ENCODE measurements at places on chromosomes 4 and X.

- no peak for DNase-seq
These were observed 81.1 kb downstream of the CLCN5 start for GRCh38 chrX:50003467-50003866.

DNA sequence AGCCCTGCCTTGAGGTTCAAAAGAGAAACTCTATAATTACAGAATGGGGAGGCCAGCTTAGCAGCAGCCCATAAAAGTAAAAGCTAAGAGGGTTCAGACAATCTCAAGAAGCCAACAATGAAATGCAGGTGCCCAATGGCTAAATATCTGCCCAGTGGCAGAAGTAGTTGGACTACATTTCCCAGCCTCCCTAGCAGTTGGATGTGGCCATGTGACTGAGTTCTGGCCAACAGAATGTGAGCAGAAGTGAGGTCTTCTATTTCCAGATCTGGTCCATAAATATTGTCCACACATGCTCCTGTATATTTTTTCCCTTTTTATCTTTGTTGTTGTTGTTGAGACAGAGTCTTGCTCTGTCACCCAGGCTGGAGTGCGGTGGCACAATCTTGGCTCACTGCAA, 127.9 kb upstream of the NHS start:
- DNase-seq, result no peak

DNA sequence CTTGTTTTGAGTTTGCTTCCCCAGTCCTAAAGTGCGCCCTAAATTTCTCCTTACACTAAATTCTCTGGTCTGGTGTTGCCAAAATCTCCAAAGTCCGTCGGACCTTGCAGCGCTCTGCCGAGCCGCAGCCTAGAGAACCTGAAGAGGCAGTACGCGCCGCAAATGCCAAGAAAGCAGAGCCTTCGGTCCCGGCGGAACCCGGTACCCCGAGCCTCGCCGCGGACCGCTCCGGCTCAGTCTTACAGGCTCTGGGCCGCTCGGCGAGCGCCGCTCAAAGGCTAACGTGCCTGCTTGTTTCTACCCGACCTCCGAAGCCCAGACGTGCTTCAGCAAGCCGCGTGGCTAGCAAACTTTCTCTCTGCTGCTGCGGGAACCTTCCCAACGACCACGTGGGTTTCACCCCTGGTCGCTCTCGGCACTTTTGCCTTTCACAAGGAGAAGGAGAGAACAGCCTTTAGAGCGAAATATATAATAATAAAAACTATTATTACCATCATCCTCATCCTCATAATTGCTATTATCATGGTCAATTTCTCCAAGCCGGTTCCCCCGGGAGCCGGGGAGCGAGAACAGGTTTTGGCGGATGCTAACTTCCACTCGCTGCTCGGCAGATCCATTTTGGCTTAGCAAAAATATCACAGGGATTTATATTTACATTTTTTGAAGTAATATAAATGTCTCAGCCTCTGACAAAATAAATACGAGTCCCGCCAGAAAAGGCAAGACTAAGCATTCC, 2.2 kb upstream of the HTR2C start:
- DNase-seq, result no peak

- DNase-seq, result no peak
These were observed 43.1 kb downstream of the RAPGEF2 start for GRCh38 chr4:159145992-159146330.

GRCh38 chr4:182343453-182343852, 100.3 kb downstream of the TENM3 start:
- no peak for DNase-seq

- no peak for DNase-seq
These were observed 28.2 kb upstream of the MID1 start for GRCh38 chrX:10648614-10649013.

GRCh38 chrX:57607295-57608187, 15.7 kb downstream of the ZXDB start:
- DNase-seq, result no peak

DNA sequence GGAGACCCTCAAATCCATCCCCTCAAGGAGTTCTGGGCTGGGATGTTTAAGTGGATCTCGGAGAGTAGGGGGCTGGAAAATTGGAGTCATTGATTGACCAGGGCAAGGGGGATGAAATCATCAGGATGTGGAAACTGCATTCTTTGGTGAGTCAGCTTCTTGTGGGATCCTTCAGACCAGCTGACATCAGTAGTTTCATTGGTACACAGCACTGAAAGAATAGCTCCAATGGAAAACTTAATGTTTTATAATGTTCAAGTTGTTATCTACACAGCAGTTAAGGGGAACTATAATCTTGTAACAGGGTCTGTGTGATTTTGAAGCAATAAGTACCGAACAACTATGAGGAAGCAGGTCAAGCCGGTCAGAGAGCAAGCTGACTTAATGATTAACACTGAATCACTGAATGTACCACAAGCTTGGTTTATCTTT, 506.1 kb downstream of the RPA4 start:
- peak; percentile 28 for DNase-seq

- DNase-seq, result no peak
These were observed 26.4 kb downstream of the CYTL1 start for GRCh38 chr4:4992833-4993232.

DNA sequence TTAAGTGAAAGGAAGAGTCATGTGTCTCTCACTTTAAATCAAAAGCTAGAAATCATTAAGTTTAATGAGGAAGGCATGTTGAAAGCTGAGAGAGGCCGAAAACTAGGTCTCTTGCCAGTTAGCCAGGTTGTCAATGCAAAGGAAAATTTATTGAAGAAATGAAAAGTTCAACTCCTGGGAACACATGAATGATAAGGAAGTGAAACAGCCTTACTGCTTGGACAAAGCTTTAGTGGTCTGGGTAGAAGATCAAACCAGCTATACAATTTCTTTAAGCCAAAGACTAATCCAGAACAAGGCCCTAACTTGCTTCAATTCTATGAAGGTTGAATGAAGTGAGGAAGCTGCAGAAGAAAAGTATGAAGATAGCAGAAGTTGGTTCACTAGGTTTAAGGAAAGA, 24.9 kb downstream of the RHOH start:
- DNase-seq, result no peak

GRCh38 chr4:39524161-39524957, 2.9 kb downstream of the UGDH start:
- DNase-seq, result no peak

- no peak for DNase-seq
These were observed 107.0 kb downstream of the PCDH18 start for GRCh38 chr4:137425281-137425680.

GRCh38 chr4:124065936-124066335, 646.6 kb downstream of the ANKRD50 start:
- DNase-seq, result no peak

- no peak for DNase-seq
These were observed 102.0 kb downstream of the SORBS2 start for GRCh38 chr4:185709802-185710486.

DNA sequence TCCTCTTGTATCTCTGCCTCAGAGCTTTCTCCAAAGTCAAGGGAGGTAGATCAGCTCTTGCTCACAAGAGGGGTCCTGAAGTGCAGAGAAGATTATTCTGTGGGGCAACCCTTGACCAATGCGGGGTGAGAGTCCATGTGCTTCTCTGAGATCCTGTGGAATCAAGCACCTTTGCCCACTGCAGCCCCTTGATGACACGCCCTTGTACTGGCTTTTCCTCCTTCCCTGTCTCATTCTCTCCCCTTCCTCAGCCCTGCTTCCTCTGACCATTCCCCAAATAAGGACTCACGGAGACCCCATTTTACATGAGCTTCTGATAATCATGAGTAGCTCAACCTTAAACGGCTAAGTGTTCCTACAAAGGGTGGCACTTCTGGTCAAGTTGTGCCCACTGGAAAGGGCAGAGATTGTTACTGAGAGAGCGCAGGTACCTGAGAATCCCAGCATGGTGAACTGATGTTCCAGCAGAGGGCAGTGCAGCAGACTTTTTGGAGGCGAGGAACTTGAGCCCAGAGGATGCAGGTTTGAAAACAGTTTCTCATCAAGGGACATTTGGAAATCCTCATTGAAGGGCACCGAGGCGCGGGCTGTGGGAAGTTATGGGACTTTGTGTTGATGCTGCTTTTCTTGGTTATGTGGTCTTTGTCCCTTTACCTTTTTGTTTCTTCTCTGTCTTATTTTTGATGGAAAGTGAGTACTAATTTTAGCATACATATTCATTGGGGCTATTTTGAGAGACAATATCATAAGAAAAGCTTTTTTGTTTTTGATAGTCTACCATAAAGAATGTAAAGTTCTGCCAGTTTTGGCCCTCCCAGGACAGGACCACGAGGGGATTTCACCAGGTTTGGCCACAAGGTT, 201.3 kb downstream of the RBM46 start:
- DNase-seq, result peak; percentile 28

- DNase-seq, result no peak
These were observed 218.4 kb downstream of the STIM2 start for GRCh38 chr4:27078934-27079455.

DNA sequence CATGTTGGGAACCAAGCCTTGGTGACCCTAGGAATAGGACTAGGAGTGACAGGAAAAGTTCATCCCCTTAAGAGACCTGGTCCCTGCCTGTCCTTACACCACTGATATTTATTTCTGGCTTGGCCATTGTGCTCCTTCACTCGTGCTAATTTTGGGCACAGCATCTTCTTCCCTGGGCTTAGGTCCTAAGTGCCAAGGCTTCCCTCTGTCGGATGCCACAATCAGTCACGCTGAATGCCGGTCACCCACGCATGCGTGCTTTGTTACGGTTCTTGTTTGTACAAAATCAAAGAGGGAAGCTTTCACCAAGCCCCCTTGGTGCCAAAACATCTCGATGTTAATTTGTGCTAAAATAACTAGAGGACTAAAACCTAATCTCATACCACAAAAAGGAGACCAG, 17.4 kb upstream of the MAP3K15 start:
- DNase-seq, result no peak

DNA sequence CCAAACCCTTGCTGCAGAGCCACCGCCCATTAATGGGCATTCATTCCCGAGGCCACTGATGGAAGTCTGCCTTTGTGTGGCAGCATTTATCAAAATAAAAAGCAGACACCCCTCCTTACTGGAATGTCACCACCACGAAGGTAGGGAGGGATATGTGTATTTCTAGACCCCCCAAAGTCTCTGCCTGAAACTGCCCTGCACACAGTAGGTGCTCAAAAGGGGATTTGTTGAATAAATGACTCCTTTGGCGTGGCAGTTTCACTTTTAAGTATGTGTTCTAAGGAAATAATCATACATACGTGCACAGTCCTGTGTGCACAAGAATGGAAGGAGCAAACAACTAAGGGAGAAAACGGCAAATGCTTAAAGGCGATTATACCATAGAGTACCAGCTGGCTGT, 23.6 kb upstream of the GLOD5 start:
- no peak for DNase-seq

- DNase-seq, result no peak
These were observed 329 bp downstream of the TBC1D14 start for GRCh38 chr4:6909970-6910339.

- no peak for DNase-seq
These were observed 370.6 kb downstream of the MAGEB5 start for GRCh38 chrX:26586570-26586969.

- DNase-seq, result no peak
These were observed 74.7 kb upstream of the STS start for GRCh38 chrX:7072856-7073255.

DNA sequence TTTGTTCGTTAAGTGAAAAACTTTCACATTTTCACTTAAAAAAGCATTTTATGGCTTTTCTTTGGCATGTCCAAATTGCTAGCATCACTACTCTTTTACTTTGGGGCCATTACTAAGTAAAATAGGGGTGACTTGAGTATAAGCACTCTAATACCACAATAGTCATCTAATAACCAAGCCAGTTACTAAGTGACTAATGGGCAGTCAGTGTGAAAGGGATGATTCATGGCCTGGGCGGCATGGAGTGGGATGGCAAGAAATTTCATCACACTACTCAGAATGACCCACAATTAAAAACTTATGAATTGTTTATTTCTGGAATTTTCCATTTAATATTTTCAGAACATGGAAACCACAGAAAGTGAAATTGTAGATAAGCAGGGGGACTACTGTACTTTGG, 60.9 kb downstream of the BMP15 start:
- DNase-seq, result peak; percentile 23

GRCh38 chr4:18846313-18846712, 824.8 kb upstream of the LCORL start:
- DNase-seq, result no peak

GRCh38 chrX:11461201-11462001, 168.2 kb downstream of the AMELX start:
- peak; percentile 18 for DNase-seq

GRCh38 chr4:56513517-56513916, 7.9 kb downstream of the ARL9 start:
- DNase-seq, result no peak

All from activated CD4-positive, alpha-beta T cell treated with anti-CD3 and anti-CD28 coated beads, Interleukin-2, amount 50 U/mL, for 16 hours (primary cell).